PC-3 (cell line): ENCODE measurements at places on chromosomes 1 and 21.

GRCh38 chr1:67061266-67061665 is 7.3 kb upstream of the SLC35D1 start:
- DNase-seq, result no peak

GRCh38 chr1:15847893-15848142 is 311 bp downstream of the SPEN start:
- no peak for DNase-seq

DNA sequence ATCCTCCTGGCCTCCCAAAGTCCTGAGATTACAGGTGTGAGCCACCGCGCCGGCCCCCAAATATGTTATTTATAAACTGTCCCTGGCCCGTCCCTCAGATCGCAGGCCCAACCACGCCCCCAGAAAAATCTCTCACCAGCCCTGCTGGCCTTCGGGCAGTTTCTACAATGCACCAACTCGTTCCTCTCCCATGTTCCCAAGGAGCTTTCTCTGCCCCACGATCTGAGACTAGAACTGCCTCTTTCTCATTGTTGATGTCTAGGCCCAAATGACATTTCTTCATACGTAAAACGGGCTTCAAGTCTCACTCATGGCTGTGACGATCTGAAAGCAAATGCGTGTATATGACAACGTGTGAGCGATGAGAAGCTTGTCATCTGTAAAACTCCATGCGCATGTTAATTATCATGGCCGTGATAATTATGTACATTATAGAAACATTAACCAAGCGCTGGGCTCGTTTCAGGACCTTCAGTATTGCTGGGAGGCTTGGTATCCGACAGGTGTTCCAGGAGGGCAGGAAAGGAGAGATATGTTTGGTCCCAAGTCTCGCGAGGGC is 748 bp upstream of the NIPAL3 start:
- DNase-seq, result no peak

GRCh38 chr1:7331926-7332535 is 439.1 kb upstream of the VAMP3 start:
- peak; percentile 5 for DNase-seq

DNA sequence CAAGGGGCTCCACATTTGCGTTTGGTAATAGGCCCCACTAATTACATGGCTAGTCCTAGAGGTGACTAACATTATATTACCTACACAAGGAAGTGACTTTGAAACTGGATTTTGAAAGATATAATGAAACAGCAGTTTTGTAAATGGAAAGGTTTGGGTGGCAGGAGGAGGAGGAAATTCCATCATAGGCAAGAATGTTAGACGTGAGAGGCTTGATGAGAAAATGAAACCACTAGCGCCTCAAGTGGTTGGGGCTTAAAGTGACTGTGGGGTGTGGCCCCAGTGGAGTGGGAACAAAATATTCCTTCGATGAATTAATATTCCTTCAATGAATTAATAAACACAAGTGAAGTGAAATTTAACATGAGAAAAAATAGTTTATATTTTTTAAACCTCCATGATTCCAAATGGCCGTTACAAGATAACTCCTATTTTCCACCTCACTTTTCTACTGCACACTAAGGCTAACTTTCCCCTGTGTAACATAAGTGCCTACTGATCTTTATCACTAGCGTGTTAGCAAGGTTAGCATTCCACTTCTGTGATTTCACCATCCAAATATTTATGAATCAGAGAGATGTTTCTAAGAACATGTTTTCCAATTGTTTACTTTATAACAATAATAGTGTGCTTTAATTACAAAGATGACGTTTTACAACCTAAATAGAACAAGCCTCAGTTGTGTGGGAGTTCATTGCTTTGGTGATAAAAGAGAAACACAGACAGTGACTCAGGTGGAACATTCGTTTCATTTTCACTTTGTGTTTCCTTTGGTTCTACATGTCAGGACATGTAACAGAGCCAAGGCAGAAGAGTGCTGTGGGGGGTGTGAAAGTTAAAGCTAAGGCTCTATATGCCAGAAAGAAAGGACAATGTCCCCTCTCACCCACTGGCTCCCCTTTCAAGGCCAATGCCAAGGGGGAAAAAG is 12.5 kb upstream of the ATF3 start:
- peak; percentile 100 for DNase-seq

DNA sequence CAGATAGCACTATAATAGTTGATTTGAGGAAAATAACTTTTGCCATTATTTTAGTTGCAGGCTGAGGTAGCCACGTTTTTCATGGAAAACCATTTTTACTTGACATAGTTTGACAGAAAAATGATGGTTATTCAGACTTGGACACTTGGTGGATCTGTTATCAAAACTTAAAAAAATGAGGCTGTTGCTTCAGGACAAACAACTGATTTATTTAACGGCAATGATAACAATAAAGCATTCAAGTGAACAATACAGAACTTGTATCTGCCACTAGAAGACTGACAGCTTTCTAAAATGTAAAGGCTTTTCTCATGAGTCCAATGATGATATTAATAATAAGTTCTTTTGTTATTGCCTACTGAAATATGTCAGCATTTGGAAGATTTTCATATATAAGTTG is 322.9 kb downstream of the BRINP3 start:
- DNase-seq, result no peak

GRCh38 chr1:41404308-41404761 is 43.1 kb downstream of the FOXO6 start:
- peak; percentile 22 for DNase-seq

GRCh38 chr1:10671622-10672342 is 124.7 kb downstream of the CASZ1 start:
- no peak for DNase-seq

- DNase-seq, result no peak
These were observed 35.4 kb downstream of the GPR3 start for GRCh38 chr1:27427816-27428315.

- DNase-seq, result peak; percentile 67
These were observed 74.7 kb downstream of the NTPCR start for GRCh38 chr1:233025157-233025556.

- peak; percentile 53 for DNase-seq
These were observed 195.0 kb downstream of the ROR1 start for GRCh38 chr1:63968663-63969440.

DNA sequence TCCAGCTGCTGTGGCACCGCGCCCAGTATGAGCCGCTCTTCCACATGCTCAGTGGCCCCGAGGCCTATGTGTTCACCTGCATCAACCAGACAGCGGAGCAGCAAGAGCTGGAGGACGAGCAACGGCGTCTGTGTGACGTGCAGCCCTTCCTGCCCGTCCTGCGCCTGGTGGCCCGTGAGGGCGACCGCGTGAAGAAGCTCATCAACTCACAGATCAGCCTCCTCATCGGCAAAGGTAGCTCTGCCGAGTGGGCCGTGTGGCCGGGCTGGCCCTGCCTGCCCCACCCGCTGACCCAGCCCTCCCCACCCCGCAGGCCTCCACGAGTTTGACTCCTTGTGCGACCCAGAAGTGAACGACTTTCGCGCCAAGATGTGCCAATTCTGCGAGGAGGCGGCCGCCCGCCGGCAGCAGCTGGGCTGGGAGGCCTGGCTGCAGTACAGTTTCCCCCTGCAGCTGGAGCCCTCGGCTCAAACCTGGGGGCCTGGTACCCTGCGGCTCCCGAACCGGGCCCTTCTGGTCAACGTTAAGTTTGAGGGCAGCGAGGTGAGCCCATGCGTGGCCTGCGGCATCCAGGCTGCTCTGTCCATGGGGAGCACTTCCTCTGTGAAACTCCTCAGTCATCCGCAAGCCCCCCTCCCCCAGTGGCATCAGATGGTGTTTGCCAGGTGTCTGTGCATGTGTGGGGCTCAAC is 64.2 kb downstream of the PIK3CD start:
- no peak for DNase-seq

DNA sequence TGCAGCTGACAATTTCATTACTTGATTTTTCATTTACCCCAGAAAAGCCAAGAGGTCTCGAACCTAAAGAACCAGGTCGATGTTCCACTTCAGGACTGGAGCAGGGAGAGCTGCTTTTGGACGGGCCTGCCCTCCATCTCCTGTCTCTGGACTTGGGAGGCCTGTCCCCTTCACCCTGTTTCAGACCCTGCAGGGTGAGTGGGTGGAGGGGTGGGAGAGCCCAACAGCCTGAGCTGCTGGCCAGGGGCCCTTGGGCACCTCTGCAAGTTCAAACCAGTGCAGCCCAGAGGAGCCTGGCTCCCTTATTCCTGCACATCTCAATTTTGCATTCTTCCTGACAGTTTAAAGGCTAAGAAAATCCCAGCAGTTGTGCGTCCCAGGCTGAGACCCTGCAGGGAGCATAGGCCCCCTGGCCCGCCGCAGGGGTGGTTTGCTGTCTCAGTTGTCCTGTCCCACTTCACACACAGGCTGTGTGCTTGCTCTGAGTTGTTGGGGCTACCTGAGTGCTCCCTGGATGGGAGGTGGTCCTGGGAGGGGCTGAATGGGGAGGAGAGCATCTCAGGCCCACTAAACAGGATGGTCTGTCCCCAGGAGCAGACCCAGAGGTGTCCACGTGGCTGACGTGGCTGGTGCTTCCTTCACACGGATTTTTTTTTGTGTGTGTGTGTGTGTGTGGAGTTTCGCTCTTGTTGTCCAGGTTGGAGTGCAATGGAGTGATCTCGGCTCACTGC is 443.7 kb downstream of the PTPRU start:
- DNase-seq, result no peak

DNA sequence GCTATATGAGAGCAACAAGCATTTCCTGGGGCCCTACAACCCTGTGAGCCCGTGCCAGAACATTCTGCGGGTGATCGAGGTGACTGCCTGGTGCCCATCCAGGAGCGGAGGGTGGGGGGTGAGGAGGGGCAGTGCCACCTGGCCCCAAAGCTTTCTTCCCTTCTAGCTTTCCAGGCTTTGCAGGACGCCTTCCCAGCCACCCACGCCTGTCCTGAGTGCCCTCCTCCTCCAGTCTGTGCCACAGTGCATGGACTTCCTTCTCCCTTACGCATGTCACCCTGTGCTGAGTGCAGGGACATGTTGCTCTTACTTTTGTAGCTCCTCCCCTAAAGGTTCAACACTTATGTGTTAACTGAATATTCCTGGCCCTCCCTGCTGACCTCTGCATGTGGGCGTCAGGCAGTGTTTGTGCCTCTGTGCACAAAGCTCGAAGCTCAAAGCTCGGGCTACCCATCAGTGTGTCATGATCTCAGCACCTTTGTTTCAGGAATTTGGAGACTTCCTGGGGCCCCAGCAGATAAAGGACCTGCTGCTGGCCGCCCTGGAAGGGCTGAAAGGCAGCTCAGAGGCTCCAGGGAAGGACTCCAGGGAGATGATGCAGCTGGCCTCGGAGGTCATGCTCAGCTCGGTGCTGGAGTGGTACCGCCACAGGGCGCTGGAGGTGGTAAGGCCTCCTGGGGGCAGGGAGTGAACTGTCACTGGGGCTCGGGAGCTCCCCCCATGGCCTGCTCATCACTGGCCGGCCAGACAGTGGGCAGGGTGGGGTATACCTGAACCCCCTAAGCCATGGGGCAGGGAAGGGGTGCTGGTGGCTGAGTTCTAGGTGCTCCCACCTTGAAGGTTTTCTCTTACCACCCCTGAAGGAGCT is 36.7 kb upstream of the TTC4 start:
- no peak for DNase-seq

DNA sequence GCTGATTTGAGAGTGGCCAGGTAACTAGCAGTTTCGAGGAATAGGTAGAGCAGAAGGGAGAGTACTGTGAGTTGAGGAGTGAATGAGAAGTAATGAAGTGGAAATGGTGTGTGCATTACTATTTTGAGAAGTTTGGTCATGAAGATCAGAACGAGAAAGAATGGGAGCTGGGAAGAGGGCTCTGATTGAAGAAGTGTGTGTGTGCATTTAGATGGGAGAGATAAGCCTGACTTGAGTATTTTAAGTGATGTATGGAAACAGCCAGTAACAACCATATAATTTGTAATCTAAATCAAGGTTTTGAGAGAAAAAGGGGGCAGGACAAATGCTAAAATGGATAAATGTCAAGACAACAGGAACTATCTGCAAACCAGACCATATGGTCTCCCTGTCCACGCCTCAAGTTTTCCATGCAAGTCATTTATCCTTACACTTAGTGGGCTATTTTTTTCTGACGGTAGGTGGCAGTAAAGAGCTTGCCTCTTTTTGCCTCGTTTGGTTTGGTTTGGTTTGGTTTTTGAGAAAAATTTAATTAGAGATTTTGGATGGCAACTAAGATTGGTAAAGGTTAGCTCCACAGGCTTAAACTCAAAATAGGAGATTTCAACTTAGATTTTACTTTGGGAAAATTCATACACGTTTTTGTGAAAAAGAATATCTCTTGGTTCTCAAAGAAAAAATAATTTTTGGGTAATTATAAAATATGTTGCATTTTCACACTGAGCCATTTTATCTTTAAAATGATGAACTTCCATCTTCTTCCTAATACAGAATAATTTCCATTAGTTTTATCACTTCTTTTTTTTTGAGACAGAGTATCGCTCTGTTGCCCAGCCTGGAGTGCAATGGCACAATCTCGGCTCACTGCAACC is 9.5 kb upstream of the B3GALNT2 start:
- peak; percentile 75 for DNase-seq

DNA sequence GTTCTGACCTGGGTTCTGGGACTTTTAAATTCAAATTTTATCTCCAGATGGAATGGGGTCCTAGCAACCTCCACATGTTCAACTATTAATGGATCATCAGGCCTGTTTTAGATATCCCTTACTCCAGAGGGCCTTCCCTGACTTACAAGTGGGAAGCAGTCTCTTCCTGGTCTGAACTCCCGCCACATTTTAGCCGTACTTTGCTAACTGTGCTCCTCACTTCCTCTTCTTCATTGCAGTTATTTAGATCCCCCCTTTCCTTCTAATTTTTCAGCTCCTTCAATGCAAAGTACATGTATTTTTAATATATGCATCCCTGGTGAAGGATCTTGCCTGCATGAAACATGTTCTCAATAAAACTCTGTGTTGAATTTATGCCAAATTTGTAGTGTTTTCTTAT is 3.7 kb downstream of the CD1A start:
- DNase-seq, result no peak

- DNase-seq, result no peak
These were observed 39.6 kb upstream of the ABCG1 start for GRCh38 chr21:42179316-42179715.

DNA sequence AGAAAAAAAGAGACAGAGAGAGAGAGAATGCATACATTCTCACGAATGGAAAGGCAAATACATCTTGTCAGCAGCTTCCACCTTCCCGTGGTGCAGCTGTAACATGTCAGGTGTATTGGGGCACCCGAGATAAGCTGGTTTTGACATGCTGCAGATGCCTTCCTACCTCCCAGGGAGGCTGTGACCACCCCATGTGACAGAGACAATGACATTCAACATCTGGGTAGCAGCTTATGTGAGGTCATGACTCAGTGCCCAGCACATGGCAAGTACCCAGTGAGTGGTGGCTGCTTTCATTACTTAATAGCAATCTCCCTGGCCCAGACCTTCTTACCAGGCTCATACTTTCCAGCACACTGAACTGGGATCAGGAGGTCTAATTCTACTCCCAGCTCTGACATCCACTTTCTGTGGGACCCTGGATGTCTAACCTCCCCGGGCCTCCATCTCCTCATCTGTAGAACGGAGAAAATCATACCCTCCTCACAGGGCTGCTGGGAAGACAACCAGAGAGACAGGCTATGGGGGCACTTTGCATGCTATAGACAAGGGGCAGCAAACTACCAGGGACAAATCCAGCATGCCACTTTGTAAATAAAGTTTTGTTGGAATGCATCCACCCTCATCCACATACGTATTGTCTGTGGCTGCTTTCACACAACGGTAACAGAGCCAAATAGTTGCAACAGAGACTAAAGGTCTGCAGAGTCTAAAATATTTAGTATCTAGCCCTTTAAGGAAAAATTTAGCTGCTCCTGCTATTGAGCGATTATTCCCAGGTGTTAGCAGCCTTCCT is 38.5 kb upstream of the ZBTB40 start:
- peak; percentile 43 for DNase-seq
